ENCODE measurements at places on chromosomes 11 and 22. TPM values are rescaled to one million over a fixed set of nuclear protein-coding genes. Genes with fewer than 3 reads are reported as not detected.

- no peak overlapping the region for H3K4me3 ChIP-seq
- no peak for DNase-seq
- H3K4me1 ChIP-seq: peaks cover 6% of the 10 kb centered on the region
Observed at GRCh38 chr11:60371386-60371785, 6.9 kb upstream of the MS4A7 start.

DNA sequence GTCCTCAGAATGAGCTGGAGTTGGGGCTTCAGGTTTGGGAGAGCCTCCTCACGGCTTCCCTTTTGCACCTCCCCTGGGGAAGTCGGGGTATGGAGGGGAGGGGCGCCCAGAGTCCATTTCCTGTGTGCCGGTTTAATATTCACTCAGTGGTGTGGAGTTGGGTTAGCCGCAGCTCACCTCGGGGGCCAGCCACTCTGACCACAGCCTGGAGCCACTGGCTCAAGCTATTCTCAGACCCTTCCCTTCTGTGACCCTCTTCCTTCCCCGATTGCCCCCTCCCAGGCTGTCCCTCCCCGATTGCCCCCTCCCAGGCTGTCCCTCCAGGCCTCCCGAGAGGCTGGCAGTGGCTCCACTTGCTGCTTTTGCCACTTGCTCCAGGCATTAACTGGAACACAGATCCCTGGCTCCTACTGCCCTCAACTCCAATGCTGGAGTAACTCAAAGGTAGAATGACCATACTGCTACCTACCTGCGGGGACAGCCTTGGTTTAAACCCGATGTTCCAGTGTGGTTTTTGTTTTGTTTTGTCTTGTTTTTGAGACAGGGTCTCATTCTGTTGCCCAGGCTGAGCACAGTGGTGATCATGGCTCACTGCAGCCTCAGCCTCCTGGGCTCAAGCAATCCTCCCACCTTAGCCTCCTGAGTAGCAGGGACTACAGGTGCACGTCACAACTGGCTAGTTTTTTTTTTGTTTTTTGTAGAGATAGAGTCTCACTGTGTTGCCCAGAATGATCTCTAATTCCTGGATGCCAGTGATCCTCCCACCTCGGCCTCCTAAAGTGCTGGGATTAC, 29.3 kb downstream of the RPUSD4 start:
- no peak overlapping the region for H3K27ac ChIP-seq
- H3K4me1 ChIP-seq: peaks cover 8% of the 10 kb centered on the region
- no peaks in the 10 kb centered on the region for H3K27me3 ChIP-seq
- no peak overlapping the region for H3K4me3 ChIP-seq

DNA sequence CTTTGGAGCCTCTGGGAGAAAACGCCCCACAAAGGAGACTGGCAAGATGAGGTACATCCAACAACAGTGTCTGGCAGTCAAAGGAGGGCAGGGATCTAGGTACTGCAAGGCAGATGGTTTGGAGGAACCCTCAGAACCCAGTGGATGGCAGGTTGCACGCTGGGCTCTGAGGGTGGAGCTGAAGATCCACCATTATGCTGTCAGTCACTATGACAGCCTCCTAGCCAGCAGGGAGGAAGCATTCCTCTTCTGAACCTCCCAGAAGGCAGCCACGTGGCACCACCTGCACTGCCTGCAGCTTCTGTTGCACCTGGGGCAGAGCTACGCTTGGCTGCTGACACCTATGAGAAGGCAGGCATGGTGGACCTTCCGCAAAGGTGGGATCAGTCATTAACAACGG, 40.2 kb downstream of the HTR3A start:
- H3K4me1 ChIP-seq: no peaks in the 10 kb centered on the region
- peaks cover 18% of the 10 kb centered on the region for H3K27me3 ChIP-seq
- no peaks in the 10 kb centered on the region for H3K36me3 ChIP-seq
- no peak overlapping the region for H3K27ac ChIP-seq

DNA sequence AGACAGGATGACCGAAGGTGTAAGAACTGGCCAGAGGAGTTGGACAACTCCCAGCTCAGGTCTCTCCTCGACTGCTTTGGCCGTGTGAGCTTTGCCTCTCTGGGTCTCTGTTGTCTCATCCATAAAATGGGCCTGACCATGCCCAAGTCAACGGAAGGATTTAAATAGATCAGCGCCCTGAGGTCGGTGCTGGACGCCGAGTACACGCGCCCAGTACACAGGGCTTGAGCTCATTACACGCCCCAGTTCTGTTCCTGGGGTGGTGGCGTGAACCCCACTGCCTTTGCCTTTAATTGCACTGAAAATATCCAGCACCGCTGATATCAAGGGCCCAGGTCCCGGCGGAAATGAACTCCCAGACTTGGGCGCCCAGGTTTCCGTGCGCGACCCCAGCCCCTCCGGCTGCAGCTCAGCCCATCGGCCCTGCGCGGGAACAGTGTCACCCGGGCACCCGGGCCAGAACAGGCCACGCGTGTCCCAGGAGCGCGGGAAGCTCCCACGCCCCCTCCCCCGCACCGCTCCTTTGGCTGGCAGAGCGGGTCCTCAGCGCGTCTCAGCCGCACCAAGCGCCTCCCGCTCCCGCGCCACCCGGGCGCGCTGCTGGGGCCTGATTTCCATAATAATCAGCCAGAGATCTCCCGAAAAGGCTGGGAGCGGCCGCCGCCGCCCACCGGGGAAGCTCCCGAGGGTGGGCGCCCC, 42.2 kb downstream of the CYTH4 start:
- no peak overlapping the region for H3K27ac ChIP-seq
- H3K27me3 ChIP-seq: peaks cover 23% of the 10 kb centered on the region
- no peaks in the 10 kb centered on the region for H3K4me1 ChIP-seq
- DNase-seq: no peak
- H3K4me3 ChIP-seq: no peak overlapping the region
- no peaks in the 10 kb centered on the region for H3K36me3 ChIP-seq

DNA sequence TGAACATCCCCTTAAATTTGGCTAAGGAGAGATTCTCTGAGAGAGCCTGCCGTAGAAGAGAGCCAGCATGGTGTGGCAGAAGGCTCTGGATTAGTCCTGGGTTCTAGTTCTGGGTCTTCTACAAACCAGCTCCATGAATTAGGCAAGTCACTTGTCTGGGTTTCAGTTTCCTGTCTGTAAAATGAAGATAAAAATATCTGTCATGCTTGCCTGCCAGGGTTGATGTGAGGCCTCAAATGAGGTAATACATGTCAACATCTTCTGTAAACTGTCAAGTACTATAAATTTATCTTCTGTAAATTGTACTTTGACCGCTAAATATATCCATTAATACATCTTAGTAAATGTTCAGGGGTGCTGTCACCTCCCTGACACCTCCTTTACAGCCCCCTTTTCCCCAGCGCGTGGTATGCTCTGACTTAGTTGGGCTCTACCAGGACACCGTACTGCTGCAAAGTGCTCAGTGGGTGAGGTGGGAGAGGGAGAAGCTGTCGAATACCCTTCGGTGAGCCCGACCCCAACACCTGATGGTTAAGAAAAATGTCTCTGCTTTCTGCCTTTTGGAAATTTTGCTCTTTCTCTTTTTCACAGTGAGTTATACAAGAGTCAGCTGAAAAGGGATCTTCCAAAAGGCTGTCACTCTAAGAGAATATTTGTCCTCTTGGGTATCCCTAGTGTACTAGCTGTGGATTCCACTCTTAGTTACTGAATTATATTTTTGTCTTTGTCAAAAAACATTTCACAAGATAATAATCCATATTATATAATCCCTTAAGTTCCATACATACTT, 15.0 kb downstream of the RBX1 start:
- H3K36me3 ChIP-seq: peaks cover 13% of the 10 kb centered on the region
- peaks cover 18% of the 10 kb centered on the region for H3K4me1 ChIP-seq
- peak overlapping the region; percentile 4 for H3K4me3 ChIP-seq
- peak overlapping the region; percentile 55 for H3K27ac ChIP-seq
- no peak for DNase-seq

GRCh38 chr22:49087198-49087597, 740.5 kb downstream of the BRD1 start:
- DNase-seq: no peak
- no peak overlapping the region for H3K4me3 ChIP-seq
- H3K27me3 ChIP-seq: no peaks in the 10 kb centered on the region

DNA sequence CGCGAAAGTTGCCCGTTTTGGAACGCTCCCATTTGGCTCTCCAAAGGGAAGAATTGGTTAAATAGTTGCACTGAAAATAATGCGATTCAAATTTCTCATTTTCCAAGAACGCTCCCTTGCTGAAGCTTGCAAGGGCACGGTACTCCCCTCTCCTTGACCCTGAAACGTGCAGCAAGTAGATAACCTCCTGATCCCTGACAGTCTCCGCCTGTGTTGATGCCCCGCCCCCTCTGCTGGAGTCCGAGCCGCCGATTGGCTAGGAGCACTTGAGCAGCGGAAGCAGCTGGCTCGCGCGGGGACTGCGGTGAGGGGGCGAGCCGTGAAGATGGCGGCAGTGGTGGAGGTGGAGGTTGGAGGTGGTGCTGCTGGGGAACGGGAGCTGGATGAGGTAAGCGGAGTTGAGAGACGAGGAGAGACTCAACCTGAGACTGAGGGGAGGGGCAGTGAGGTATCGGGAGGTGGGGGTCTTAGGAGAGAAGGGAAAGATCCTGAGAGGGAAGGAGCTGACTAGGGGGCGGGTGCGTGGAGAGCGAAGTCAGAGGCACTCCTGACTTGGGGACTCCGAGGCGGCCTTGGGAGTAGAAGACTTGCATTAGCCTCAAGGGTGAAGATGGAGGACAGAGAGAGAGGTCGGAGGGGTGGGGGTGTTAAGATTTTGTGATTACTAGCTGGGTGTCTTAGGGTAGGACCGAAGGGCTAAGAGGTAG, at the start of gene RNF121:
Gene RNF121, plus strand, starts transcription at position 310 of the 707 bp plus-strand sequence. Its CDS starts 16 bp downstream, at position 326.
- H3K36me3 ChIP-seq: no peaks in the 10 kb centered on the region
- H3K27me3 ChIP-seq: no peaks in the 10 kb centered on the region
- H3K27ac ChIP-seq: peak within 1 kb of the TSS; percentile 97
- DNase-seq: peak; percentile 98
- peak within 1 kb of the TSS; percentile 92 for H3K4me3 ChIP-seq
- peaks cover 39% of the 10 kb centered on the region for H3K4me1 ChIP-seq

DNA sequence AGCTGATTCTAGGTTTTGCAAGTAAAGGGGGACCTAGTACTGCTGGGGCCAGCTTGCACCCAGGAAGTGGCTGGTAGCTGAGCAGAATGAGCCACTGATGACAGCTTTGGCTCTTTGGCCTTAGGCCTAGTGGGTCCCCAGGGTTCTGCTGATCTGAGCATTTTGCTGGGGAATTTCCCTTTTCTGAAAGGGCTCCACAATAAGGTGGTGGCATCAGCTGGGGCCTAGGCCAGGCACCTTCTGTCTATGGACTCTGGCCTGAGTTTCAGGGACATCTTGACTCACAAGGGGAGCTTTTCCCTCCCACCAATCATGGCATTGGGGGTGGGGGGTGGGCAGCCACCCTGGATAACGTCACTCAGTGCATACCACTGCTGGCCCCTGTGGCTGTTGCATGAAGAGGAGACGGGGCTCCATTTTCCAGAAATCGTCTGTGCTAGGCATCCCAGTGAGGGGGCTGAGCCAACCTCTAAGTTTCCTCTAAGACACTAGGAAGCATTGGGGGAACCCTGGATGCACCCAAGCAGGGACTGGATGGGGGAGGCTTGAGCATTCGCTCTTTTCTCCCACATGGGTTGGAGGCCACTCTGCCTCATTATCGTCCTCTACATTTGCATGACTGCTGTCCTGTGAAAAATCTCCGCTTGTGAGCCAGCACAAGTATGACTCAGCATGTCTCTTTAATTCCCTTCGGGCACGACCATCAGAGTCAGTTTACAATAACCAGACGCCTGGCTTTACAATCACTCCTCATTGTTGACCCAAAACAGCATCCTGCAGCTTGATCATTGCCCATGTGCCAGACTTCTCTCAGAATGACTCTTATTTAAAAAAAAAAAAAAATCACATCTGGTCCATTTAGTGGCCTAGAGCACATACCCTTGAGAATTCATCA, 145.0 kb upstream of the THY1 start:
- peaks cover 3% of the 10 kb centered on the region for H3K36me3 ChIP-seq
- peaks cover 39% of the 10 kb centered on the region for H3K27me3 ChIP-seq
- no peak overlapping the region for H3K4me3 ChIP-seq
- no peaks in the 10 kb centered on the region for H3K4me1 ChIP-seq
- H3K27ac ChIP-seq: no peak overlapping the region
- no peak for DNase-seq

DNA sequence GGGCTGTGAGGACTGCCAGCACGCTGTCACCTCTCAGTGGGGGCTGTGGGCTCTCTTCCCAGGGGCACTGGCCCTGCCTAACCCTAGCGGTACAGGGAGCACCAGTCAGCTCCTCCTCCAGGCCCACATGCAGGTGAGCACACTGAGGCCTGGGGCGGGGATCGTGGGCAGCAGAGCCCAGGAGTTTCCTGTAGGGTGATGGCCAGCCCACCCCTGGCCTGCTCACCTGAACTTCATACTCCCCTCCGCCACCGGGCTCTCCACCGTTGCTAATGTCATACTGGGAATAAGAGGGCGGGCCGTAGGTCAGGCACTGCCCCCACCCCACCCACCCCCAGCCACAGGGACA, 10.0 kb upstream of the TREH start:
- peaks cover 18% of the 10 kb centered on the region for H3K27me3 ChIP-seq
- H3K36me3 ChIP-seq: no peaks in the 10 kb centered on the region
- peaks cover 30% of the 10 kb centered on the region for H3K4me1 ChIP-seq
- H3K27ac ChIP-seq: no peak overlapping the region
- DNase-seq: no peak

GRCh38 chr22:29310863-29311339, 4.5 kb downstream of the GAS2L1 start:
- no peak overlapping the region for H3K4me3 ChIP-seq
- H3K27ac ChIP-seq: no peak overlapping the region
- H3K27me3 ChIP-seq: peaks cover 23% of the 10 kb centered on the region
- H3K36me3 ChIP-seq: no peaks in the 10 kb centered on the region
- H3K4me1 ChIP-seq: peaks cover 9% of the 10 kb centered on the region

GRCh38 chr11:104467404-104467803, 303.5 kb upstream of the PDGFD start:
- H3K27ac ChIP-seq: no peak overlapping the region
- no peaks in the 10 kb centered on the region for H3K4me1 ChIP-seq
- no peaks in the 10 kb centered on the region for H3K27me3 ChIP-seq

GRCh38 chr11:76203937-76204336, 2.4 kb downstream of the WNT11 start:
- H3K4me1 ChIP-seq: peaks cover 25% of the 10 kb centered on the region
- H3K27me3 ChIP-seq: peaks cover 19% of the 10 kb centered on the region
- no peak for DNase-seq
- H3K36me3 ChIP-seq: no peaks in the 10 kb centered on the region

DNA sequence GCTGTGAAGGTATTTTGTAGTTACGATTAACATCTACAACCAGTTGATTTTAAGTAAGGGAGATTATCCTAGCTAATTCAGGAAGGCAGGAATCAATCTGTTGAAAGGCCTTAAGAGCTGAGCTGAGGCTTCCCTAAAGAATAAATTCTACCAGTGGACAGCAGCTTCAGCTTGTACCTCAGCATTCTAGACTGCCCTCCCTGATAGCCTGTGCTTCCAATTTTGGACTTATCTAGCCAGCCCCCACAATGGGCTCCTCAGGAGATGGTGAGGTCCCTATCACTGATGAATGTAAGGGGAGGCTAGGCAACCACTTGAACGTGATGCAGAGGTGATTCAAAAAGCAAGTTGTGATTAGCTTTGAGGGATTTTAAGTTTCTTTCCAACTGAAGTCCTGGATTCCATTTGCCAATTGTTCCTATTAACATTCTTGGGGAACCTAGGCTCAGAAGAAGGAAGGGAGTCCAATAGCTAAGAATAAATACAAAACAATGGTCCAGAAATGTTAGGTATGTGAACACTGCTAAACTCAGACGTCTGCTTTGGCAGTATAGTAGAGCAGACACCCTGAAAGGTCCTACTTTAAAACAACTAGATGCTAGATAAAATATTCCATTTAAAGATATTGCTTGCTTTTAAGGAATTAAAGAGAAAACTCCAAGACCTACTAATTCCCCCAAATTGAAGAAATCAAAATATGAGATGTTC, 404.3 kb upstream of the TENM4 start:
- no peak overlapping the region for H3K4me3 ChIP-seq
- no peaks in the 10 kb centered on the region for H3K27me3 ChIP-seq
- H3K27ac ChIP-seq: no peak overlapping the region
- no peaks in the 10 kb centered on the region for H3K4me1 ChIP-seq

Gene CALCB
- 0.12 TPM for total RNA-seq

Gene PRRG4
- total RNA-seq: 1.8 TPM

Gene IL18
- total RNA-seq: 4.6 TPM

Gene P2RX6
- total RNA-seq: not detected
